ENCODE measurements at places on chromosomes 5 and 9. TPM values are rescaled to one million over a fixed set of nuclear protein-coding genes. Genes with fewer than 3 reads are reported as not detected.

SH3GL2 gene
- polyA plus RNA-seq: 0.04 TPM

GABRG2 gene
- polyA plus RNA-seq: not detected

ZNF483 gene
- polyA plus RNA-seq: 0.18 TPM

VCAN gene
- 0.35 TPM for polyA plus RNA-seq

GDF9 gene
- 0.55 TPM for polyA plus RNA-seq

FBP1 gene
- polyA plus RNA-seq: 5.7 TPM

MYOZ3 gene
- polyA plus RNA-seq: 0.24 TPM

TXNDC8 gene
- polyA plus RNA-seq: not detected

CCL28 gene
- 2.2 TPM for polyA plus RNA-seq

DMRTA1 gene
- polyA plus RNA-seq: 1.5 TPM

SLC1A3 gene
- polyA plus RNA-seq: 13.5 TPM

SPOUT1 gene
- polyA plus RNA-seq: 23.6 TPM

HTR4 gene
- 0.02 TPM for polyA plus RNA-seq

TMEM167A gene
- 30.6 TPM for polyA plus RNA-seq

UBTD2 gene
- polyA plus RNA-seq: 5.8 TPM

NTNG2 gene
- 0.18 TPM for polyA plus RNA-seq

MSX2 gene
- 0.56 TPM for polyA plus RNA-seq

PTPN3 gene
- 14.7 TPM for polyA plus RNA-seq

SLC6A19 gene
- polyA plus RNA-seq: not detected

GPR21 gene
- 0.20 TPM for polyA plus RNA-seq

TMEM215 gene
- polyA plus RNA-seq: not detected

IL31RA gene
- not detected for polyA plus RNA-seq

PCDHGA7 gene
- polyA plus RNA-seq: 0.53 TPM

PDE6A gene
- 1.0 TPM for polyA plus RNA-seq

KIF27 gene
- polyA plus RNA-seq: 1.2 TPM

PRDM9 gene
- not detected for polyA plus RNA-seq

GNA14 gene
- 0.94 TPM for polyA plus RNA-seq

DMGDH gene
- 0.14 TPM for polyA plus RNA-seq

TSSK1B gene
- polyA plus RNA-seq: 0.01 TPM

IL11RA gene
- polyA plus RNA-seq: 10.7 TPM
